Heart right ventricle (tissue), 16 donors: ENCODE measurements at places on chromosomes 1 and 21. TPM values are rescaled to one million over a fixed set of nuclear protein-coding genes. Genes with fewer than 3 reads are reported as not detected.

ENSA gene
- 133 TPM for total RNA-seq

- H3K4me1 ChIP-seq: peaks cover 30% of the 10 kb centered on the region
- DNase-seq: no peak
- H3K4me3 ChIP-seq: no peak overlapping the region
- peak overlapping the region; percentile 40 for H3K27ac ChIP-seq
- no peaks in the 10 kb centered on the region for H3K36me3 ChIP-seq
Observed at GRCh38 chr1:87148661-87149060, 180.0 kb upstream of the LMO4 start.

- H3K4me1 ChIP-seq: no peaks in the 10 kb centered on the region
- H3K36me3 ChIP-seq: no peaks in the 10 kb centered on the region
- H3K4me3 ChIP-seq: no peak overlapping the region
- DNase-seq: no peak
- H3K27me3 ChIP-seq: no peaks in the 10 kb centered on the region
- peak overlapping the region; percentile 44 for H3K27ac ChIP-seq
Observed at GRCh38 chr21:43740497-43741156, 21.7 kb downstream of the PDXK start.

DNA sequence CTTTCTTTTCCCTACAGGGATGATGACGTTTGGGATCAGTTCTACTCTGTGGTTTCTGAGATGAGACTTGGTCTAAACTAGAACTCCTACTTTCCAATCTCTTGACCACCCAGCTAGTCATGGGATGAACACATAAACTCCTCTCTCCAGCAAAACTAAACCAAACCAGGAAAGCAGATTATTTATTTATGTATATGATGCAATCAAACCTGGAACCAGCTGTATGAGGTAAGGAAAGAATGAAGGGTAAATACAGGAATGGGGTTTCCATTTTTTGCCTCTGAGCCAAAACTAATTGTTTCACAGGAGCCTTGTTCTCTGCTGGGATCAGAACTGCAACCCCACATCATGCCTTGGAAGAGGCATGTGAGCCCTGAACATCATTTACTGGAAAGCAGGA lies 3.3 kb upstream of the AGT start:
- H3K36me3 ChIP-seq: no peaks in the 10 kb centered on the region
- no peaks in the 10 kb centered on the region for H3K27me3 ChIP-seq
- no peak overlapping the region for H3K27ac ChIP-seq
- H3K4me1 ChIP-seq: peaks cover 5% of the 10 kb centered on the region

DNA sequence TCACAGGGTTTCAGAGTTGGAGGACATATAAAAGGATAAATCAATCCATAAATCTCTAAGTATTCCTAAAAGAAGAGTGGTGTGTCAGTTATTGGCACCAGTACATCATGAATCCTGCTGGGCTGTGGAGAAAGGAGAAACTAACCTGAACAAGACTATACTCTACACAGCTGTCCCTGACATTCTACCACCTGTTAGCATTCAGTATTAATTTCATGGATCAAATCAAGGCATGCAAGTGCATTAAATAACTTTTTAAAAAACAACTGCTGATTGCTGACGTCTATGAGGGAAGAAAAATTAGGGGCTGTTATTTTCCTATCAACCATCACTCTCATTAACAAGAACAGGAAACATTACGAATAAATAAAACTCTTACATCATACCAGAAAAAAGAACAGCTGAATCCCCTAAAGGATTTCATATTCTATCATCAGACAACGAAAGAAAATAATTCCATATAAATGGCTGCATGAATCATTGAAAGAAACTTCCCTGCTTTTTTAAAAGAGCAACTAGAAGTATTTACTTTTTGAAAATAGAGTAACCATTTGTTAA lies 121.7 kb downstream of the ATF6 start:
- no peak for DNase-seq
- H3K27me3 ChIP-seq: no peaks in the 10 kb centered on the region
- no peaks in the 10 kb centered on the region for H3K36me3 ChIP-seq
- H3K4me3 ChIP-seq: no peak overlapping the region
- no peak overlapping the region for H3K27ac ChIP-seq

NUDT17 gene
- 3.1 TPM for total RNA-seq

GRIK3 gene
- 0.23 TPM for total RNA-seq

DNA sequence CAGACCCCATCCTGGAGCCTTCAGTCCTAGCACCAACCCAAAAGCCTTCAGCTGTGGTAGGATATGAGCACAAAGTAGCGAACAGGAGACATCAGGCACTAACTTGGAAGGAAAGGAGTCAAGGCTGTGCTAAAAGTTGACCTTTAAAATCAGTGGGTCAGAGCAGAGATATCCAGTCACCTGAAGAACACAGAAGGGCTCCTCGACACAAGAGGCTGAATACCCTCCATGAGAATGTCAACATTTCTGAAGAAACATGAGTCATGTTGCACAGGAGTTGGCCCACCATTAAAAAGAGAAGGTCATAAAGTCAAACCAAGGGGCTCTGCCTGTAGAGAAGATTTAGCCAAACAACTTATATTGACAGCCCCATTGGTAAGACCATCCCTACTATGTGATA lies 172.5 kb downstream of the PLPP3 start:
- DNase-seq: no peak
- no peaks in the 10 kb centered on the region for H3K27me3 ChIP-seq
- H3K27ac ChIP-seq: no peak overlapping the region

GRCh38 chr1:69313118-69313517 lies 254.6 kb upstream of the LRRC7 start:
- H3K27ac ChIP-seq: no peak overlapping the region
- no peaks in the 10 kb centered on the region for H3K4me1 ChIP-seq
- no peak overlapping the region for H3K4me3 ChIP-seq
- H3K27me3 ChIP-seq: no peaks in the 10 kb centered on the region
- no peak for DNase-seq

GRCh38 chr1:37861151-37861550 lies 1.8 kb upstream of the MTF1 start:
- H3K27ac ChIP-seq: no peak overlapping the region
- no peak overlapping the region for H3K4me3 ChIP-seq
- no peak for DNase-seq
- no peaks in the 10 kb centered on the region for H3K27me3 ChIP-seq
- H3K36me3 ChIP-seq: no peaks in the 10 kb centered on the region

PLPPR4 gene
- total RNA-seq: 0.45 TPM

DNA sequence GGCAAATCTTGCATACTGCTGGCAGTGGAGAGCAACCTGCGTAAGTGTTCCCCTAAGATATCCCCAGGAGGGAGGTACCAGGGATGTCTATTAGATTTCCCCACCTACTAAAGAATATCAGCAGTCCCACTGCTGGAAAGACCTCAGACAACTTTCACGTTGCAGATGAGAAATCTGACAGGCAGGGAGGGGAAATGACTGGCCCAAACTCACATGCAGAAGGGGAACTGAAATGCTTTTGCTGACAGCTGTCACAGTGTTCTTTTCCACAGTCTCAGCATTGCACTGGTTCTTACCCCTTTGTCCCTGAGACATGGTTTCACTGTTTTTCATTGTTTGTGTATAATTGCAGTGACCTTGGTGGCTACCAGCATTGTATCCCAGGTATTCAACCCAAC lies 84.8 kb upstream of the ATP1A1 start:
- no peak overlapping the region for H3K27ac ChIP-seq
- H3K27me3 ChIP-seq: no peaks in the 10 kb centered on the region
- no peak overlapping the region for H3K4me3 ChIP-seq
- no peaks in the 10 kb centered on the region for H3K4me1 ChIP-seq
- DNase-seq: no peak

DNA sequence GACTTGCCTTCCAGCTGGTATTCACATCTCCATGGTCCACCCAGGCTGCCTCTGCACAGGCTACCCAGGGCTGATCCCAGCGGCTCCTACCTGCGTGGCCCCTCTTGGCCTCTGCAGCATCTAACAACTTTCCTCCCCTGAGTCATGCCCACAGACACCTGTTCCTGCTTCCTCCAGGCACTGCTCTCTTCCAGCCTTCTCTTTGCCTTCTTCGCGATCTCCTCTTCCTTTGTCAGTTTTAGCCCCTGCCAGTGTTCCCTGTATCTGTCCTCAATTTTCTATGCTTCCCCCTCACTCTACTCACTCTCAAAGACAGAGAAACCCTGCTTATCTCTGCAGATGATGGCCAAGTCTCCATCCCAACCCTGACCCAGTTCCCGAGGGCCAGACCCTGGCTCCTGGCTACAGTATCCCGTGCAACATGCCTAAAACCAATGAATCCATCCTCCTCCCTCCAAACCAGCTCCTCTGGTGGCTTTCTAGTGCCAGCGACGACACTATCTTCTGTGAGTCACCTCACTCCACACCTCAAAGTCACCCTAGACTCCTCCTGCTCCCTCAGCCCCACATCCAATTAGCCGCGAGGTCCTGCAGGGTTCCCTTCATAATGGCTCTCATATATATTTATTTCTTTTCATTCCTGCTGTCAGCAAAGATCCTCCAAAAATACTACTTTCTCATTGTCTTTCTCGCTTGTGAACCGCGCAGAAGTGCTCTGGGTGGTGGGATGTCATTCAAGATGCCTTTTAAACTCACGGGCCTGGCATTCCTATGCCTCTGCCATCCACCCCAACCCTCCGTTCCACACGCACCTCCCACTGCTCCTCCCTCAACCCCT lies 259.2 kb downstream of the TOMM20 start:
- H3K4me3 ChIP-seq: no peak overlapping the region
- no peaks in the 10 kb centered on the region for H3K27me3 ChIP-seq
- DNase-seq: no peak

MYBPH gene
- total RNA-seq: not detected

DNA sequence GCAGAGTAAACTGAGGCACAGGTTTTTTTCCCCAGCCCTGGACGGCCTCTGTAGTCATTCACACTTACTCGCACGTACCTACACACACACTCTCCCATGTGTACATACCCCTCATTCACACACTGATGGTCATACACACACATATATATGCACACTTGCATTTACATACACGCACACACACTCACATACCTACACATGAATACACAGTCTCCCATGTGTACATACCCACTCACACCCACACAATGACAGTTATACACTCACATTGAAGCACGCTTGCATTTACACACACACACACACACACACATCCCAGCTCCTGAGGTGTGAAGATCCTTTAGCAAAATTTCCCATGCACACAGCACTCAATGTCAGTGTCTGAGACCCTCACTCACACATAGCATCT lies 766 bp upstream of the FAM131C start:
- DNase-seq: no peak
- no peak overlapping the region for H3K4me3 ChIP-seq
- H3K36me3 ChIP-seq: no peaks in the 10 kb centered on the region
- no peaks in the 10 kb centered on the region for H3K27me3 ChIP-seq
- peaks cover 48% of the 10 kb centered on the region for H3K4me1 ChIP-seq
- no peak overlapping the region for H3K27ac ChIP-seq

BTBD8 gene
- 4.6 TPM for total RNA-seq

- H3K4me3 ChIP-seq: no peak overlapping the region
- DNase-seq: no peak
- H3K27me3 ChIP-seq: peaks cover 48% of the 10 kb centered on the region
- H3K36me3 ChIP-seq: no peaks in the 10 kb centered on the region
Observed at GRCh38 chr1:29786195-29786594, 549.9 kb downstream of the PTPRU start.

DNA sequence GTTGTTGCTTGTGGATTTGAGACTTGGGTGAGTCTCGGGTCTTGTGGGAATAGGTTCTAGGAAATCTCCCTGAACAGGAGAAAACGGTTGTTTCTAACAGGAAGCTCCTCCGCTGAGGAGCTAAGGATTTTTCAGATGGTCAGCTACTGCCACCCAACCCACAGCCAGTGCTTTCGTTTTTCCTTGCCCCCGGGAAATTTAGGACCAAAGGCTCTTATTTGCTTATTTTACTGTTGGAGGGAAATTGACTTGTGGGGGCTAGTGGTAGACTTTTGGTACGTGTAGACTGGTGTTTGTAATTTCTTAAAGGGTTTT lies 792 bp downstream of the SNX7 start:
- peak overlapping the region; percentile 81 for H3K27ac ChIP-seq
- H3K36me3 ChIP-seq: no peaks in the 10 kb centered on the region
- H3K4me1 ChIP-seq: no peaks in the 10 kb centered on the region
- no peak for DNase-seq
- peak overlapping the region; percentile 68 for H3K4me3 ChIP-seq

ZNF593OS gene
- total RNA-seq: not detected

DNA sequence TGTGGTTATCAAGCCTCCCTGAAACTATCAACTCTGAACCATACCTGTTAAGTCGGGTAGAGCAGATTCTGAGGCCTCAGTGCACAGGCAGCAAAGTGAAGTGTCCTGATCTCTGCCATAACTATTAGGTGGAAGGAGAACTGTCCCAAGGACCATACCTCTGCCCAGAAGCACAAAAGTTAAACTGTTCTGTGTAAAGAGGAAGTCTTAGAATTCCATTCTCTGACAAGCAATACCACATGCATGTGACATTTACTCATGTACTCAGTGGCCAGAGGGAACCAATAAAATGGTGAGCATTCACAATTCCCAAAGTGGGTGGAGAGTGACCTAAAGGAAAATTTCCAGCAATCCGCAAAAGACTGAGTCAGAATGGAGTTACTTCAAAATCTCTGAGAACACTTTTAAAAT lies 61.0 kb downstream of the TOR3A start:
- peaks cover 4% of the 10 kb centered on the region for H3K4me1 ChIP-seq
- peak overlapping the region; percentile 35 for H3K27ac ChIP-seq
- H3K4me3 ChIP-seq: no peak overlapping the region
- H3K27me3 ChIP-seq: no peaks in the 10 kb centered on the region
- DNase-seq: no peak
- H3K36me3 ChIP-seq: no peaks in the 10 kb centered on the region

DNA sequence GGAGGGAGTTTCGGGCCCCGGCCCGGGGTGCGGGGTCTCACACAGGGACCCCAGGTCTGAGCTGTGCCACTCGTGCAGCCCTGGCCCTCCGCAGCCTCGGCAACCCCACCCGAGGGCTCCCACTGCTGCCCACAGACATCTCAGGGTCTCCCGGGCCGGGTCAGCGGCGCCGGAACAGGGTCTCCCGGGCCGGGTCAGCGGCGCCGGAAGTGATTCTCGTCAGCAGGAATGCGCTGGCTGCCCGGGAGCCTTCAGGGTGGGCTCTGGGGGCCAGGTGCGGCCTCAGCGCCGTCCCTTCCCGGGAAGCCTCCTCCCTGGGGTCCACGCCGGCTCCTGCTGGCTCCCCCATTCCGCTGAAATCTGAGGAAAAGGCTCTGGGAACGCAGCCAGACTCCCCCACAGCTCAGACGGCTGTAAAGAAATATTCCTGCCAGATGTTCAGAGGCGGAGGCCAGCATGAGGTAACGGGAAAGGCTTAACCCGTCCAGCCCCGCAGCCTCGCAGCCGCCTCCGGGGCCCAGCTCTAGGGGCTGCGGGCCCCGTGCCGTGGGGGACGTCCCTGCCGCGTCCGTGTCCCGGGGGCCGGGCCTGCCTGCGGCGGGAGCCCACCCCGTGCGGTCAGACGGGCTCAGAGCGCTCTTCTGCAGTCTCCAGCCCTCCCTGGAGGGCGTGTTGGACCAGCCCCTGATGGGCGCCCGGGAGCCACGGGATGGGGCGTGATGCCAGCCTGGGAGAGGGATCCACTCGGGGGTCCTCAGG lies 8.7 kb upstream of the COL6A1 start:
- peaks cover 52% of the 10 kb centered on the region for H3K4me1 ChIP-seq
- DNase-seq: peak; percentile 84
- H3K4me3 ChIP-seq: peak overlapping the region; percentile 62
- peak overlapping the region; percentile 99 for H3K27ac ChIP-seq
- H3K36me3 ChIP-seq: no peaks in the 10 kb centered on the region

- no peak overlapping the region for H3K4me3 ChIP-seq
- H3K36me3 ChIP-seq: no peaks in the 10 kb centered on the region
- no peaks in the 10 kb centered on the region for H3K4me1 ChIP-seq
- H3K27me3 ChIP-seq: no peaks in the 10 kb centered on the region
- H3K27ac ChIP-seq: no peak overlapping the region
- DNase-seq: no peak
Observed at GRCh38 chr1:160415696-160416290, 15.4 kb downstream of the VANGL2 start.
